ENCODE measurements at places on chromosomes 1 and 21.
A peak's percentile ranks its signal among the peaks of the same experiment; 100 is the strongest.

- DNase-seq = no peak
Measured at GRCh38 chr1:40204856-40205255, 42.9 kb upstream of the TMCO2 start.

DNA sequence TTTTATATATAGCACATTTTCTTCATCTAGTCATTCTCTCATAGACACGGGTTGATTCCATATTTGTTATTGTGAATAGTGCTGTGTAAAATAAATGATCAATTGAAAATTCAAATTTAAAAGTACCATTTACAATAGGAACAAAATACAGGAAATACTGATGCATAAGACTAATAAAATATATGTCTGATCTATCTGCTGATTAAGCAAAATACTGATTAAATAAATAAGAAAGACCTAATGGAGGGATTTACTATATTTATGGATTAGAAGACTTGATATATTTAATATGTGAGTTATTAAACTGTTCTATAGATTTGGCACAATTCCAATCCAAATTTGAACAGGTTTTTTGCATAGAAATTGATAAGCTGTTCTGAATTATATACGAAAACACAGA, 1044.8 kb upstream of the ADGRL2 start:
- no peak for DNase-seq

DNA sequence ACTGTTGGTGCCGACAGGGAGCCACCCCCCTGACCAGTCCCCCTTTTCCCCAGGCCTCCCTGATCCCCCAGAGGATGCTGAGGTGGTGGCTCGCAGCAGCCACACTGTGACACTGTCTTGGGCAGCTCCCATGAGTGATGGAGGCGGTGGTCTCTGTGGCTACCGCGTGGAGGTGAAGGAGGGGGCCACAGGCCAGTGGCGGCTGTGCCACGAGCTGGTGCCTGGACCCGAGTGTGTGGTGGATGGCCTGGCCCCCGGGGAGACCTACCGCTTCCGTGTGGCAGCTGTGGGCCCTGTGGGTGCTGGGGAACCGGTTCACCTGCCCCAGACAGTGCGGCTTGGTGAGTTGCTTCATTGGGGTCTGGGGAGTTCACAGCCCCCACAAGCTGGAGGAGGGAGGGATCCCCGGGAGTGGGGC, 89.2 kb downstream of the TRIM11 start:
- DNase-seq = no peak

DNA sequence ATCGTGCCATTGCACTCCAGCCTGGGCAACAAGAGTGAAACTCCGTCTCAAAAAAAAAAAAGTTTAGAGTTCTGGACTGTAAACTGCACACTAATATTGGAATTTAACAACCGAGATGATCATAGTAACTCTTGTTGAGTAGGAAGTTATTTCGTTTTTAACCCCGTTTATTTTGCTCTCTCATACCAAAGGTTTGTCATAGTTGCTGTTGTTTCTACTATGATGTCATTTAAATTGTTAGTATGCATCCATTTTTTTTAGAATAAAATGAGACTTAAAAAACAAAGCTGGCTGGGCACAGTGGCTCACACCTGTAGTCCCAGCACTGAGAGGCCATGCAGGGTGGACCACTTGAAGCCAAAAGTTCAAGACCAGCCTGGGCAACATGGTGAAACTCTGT, 49.3 kb downstream of the DOP1B start:
- DNase-seq = no peak

GRCh38 chr1:64484651-64485050, 14.7 kb downstream of the CACHD1 start:
- no peak for DNase-seq

DNA sequence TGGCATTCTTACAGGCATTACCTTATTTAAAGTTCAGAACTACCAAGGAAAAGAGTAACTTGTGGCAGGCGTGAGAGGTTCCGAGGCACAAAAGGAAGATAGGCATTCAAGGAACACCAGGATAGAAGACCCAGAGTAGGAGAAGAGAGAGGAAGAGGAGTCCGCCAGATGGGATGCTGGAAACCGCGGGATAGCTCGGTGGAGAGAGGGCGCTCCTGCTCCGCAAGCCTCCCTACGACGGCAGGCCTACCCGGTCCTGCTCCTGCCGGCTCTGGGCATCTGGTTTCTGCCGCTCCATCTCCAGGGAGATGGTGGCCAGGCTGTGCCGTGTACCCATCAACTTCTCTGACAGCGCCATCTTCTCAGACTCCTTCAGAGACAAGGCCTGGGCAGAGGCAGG, 5.4 kb upstream of the NBPF1 start:
- no peak for DNase-seq

GRCh38 chr1:65001231-65001792, 35.0 kb upstream of the JAK1 start:
- peak; percentile 17 for DNase-seq

GRCh38 chr21:26965907-26966581, 844 bp downstream of the ADAMTS5 start:
- DNase-seq = no peak

DNA sequence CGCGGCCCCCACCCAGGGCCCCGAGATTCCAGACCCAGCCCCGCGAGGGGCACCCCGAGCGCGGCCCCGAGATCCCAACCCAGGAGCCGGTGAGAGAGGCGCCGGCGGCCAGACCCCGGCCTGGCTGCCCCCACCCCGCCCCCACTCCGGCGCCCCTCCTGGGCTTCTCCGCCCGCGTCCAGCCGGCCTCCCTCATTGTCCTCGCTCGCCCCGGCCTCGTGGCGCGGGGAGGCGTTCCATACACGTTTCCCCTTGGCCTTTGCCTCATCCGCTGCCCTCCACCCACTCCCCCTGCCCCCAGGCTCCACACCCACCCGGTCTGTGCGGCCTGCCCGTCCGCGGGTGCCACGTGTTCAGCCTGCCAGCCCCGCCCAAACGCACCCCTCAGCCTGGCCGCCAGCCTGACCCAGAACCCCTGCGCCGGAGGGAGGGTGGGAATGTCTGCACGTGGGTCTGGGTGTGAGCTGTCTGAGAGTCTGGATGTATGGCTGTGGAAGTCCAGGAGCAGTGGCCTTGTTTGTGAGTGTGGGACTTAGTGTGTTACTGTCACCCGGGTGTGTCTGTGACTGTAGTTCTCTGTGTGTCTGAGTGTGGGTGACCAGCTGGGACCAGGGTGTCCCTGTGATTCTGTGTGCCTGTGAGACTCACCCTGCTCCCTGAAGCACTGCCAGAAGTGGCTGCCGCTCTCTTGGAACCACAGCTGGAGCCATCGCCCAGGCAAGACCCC, 681 bp downstream of the B4GALT2 start:
- DNase-seq = peak; percentile 61

DNA sequence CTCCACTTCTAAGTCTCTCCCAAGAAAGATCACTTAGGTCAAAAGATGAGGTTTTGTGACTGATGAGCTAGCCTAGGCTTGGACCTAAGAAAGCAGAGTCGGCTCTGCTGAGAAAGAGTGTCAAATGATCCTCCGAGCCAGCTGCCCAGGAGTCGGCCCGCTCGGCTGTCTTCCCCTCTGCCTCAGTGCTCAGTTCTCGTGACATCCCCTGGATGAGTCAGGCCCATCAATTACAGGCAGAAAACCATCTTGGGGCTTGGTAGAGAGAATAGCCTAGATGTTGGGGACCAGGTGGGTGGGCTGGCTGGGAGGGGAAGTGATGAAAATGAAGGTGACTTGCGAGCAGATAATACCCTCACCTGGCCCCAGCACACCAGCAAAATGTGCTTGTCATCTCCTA, 60.5 kb downstream of the SLC66A1 start:
- DNase-seq = peak; percentile 83

DNA sequence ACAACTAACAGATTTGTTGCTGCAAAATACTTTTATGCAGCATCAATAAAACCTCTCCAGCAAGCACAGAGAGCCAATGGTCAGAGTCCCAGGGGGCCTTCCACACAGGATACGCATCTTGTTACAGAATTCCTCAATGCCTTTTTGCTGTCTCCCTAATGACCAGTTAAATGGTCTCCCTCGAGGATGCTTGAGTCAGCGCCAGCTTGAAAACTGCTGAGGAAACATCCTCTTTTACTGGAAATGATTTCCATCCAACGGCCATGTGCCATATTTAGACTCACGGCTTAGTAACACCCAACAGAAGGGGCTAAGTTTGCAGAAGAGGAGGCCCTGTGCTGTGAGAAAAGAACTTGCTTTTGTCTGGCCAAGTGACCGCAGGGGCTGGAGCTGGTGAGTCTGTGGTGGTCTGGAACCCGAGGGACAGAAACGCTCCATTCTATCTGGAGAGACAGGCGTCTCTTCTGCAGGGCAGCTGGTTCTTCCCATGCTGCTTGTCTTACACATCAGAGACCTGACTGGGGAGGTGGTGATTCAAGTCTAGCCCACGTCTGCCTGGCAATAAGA, 496.4 kb downstream of the SETD4 start:
- DNase-seq = peak; percentile 90

DNA sequence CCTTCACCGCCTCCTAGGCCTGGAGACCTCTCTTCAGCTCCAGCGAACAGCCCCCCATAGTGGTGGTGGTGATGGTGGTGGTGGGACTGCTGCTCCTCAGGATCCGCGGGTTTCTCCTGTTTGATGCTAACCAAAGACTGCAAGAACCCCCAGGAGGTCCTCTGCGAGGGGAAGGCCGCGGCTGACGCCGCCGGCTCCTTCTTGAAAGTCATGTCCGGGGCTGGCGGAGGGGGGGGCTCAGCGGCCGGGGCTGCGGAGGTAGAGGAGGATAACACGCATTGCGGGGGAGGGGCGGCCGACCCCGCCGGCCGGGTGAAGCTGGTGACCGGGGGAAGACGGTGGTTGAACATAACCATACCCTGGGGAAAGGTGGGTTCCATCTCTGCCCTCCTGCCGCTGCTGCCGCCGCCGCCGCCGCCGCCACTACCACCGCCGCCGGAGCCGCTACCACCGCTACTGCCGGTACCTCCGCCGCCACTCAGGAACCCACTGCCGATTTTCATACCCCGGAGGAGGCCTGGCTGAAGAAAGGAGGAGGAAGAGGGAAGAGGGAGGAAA, 554 bp downstream of the ZNF281 start:
- peak; percentile 57 for DNase-seq

GRCh38 chr1:1205769-1206375, 520 bp downstream of the TNFRSF18 start:
- no peak for DNase-seq

DNA sequence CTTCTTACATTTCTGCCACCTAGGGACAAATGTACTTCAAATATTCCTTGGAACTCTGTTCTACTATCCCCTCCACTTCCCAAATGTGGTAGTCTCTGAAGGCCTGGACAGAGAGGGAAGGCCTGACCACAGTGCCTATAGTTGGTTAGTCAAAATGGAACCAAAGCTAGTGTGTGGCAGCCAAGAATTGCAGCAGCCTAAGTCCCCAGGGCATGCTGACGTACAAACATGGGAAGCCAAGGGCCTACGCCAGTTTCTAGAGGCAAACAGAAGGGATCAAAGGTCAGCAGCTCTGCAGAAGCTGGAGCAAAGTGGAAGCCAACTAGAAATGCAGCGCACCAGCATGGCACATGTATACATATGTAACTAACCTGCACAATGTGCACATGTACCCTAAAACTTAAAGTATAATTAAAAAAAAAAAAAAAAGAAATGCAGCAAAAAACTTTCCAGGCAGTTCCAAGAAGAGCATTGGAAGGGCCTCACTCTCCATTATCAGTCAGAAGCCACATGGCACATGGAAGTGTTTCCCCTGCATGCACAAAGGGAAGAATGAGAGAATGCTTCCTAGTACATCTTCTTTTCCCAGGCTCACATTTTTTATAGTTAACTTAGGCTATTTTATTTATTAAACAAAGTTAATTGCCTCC, 39.4 kb upstream of the GADD45A start:
- peak; percentile 47 for DNase-seq

- DNase-seq = no peak
Measured at GRCh38 chr1:176205332-176205914, 1.7 kb downstream of the COP1 start.

DNA sequence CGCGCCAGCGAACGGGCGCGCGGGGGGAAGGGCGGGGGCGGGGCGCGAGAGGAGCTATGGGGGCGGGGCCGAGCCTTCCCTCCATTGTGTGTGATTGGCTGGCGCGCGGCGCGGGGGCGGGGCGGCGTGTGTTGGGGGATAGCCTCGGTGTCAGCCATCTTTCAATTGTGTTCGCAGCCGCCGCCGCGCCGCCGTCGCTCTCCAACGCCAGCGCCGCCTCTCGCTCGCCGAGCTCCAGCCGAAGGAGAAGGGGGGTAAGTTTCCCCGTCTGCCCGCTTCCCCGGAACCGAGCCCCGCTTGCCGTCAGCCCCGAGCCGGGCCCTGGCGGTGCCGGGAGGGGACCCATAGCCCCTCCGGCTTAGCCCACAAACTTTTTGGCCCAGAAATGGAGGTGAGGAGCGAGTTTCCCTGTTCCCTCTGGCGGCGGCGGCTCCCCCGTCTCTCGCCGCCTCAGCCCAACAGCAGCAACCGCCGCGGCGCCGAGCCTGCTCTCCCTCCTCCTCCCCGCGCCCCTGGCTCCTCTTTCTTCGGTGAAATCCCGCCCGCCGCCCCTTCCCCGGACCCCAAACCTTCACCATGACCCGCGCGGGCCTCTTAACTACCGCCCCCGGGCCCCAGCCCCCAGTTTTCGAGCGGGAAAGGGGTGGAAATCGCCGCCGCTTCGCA, at the start of gene H3-3A:
TSS of gene H3-3A (plus strand) at position 159 of the 666 bp plus-strand sequence. CDS start 1,636 bp downstream, outside the sequence.
- peak; percentile 92 for DNase-seq

GRCh38 chr1:223068900-223069665, 74.0 kb downstream of the TLR5 start:
- no peak for DNase-seq

GRCh38 chr1:27394282-27394658, 1.8 kb downstream of the GPR3 start:
- no peak for DNase-seq

GRCh38 chr1:168529518-168529917, 14.3 kb downstream of the XCL2 start:
- DNase-seq = no peak

- DNase-seq = no peak
Measured at GRCh38 chr1:48073798-48074530, 76.8 kb upstream of the TRABD2B start.

GRCh38 chr1:63322944-63323864, 837 bp downstream of the FOXD3 start:
- peak; percentile 35 for DNase-seq

DNA sequence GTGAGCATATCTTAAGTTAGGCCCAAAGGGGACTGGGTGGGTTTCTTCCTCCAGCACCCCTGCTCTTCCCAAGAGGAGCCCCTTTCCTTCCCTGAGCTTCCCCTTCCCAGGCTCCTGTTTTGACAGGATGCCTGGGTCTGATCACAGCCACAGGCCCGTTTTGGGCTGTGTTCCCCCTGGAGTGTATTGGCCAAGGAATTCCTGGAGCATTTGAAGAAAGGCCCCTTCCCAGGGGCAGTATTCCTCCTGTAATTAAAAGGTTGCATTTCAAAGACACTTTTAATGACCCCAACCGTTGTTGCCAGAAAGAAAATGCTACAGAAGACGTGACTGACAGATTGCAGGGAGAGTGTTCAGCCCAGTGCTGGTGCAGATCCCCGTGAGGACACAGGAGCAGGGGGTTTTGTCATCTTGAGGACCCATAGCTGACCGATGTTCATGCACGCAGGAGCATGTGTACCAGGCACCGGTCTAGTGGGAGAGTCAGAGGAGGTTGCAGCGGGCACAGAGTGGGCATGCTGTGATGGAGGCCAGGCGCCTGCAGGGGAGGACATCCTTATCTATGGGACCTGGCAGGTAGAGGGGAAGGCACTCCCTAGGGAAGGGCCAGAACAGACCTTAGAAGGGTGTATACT, 19.3 kb upstream of the LBR start:
- no peak for DNase-seq
